ENCODE measurements at places on chromosomes 4 and X. TPM values are rescaled to one million over a fixed set of nuclear protein-coding genes. Genes with fewer than 3 reads are reported as not detected.

GRCh38 chr4:46999566-46999965, 6.2 kb upstream of the GABRA4 start:
- no peak for DNase-seq
- H3K4me1 ChIP-seq: peaks cover 3% of the 10 kb centered on the region
- no peaks in the 10 kb centered on the region for H3K27me3 ChIP-seq
- peak overlapping the region; percentile 24 for H3K27ac ChIP-seq
- H3K36me3 ChIP-seq: no peaks in the 10 kb centered on the region

Gene PAGE2B
- not detected for total RNA-seq

Gene SYTL5
- 0.49 TPM for total RNA-seq

Gene PPP2R3B
- 101 TPM for total RNA-seq

Gene SMIM10L2A
- 0.53 TPM for total RNA-seq

- no peak for DNase-seq
- no peak overlapping the region for H3K4me3 ChIP-seq
- no peaks in the 10 kb centered on the region for H3K36me3 ChIP-seq
- no peaks in the 10 kb centered on the region for H3K27me3 ChIP-seq
These were observed 17.9 kb upstream of the VEGFC start for GRCh38 chr4:176810481-176811249.

DNA sequence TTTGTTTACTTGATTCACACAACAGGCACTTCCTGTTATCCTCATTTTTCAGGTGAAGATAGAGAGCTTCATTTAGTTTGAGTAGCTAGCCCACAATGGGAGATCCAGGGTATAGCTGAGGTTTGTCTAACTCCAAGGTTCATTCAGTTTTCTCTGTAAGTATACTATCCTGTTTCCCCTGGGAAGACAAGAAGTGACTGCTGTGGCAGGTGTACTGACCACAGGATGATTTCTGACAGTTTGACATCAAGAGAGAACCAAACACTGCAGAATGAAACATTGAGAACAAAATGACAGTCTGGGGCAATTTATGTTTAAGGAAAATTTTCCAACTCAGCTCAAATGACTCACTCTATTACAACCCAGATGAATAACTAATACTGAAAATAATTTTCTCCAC, 958.0 kb downstream of the STPG2 start:
- no peaks in the 10 kb centered on the region for H3K4me1 ChIP-seq
- no peak for DNase-seq
- H3K27me3 ChIP-seq: no peaks in the 10 kb centered on the region
- H3K4me3 ChIP-seq: no peak overlapping the region
- H3K36me3 ChIP-seq: no peaks in the 10 kb centered on the region

- DNase-seq: no peak
- H3K4me1 ChIP-seq: no peaks in the 10 kb centered on the region
- H3K27ac ChIP-seq: no peak overlapping the region
- H3K4me3 ChIP-seq: no peak overlapping the region
- H3K36me3 ChIP-seq: no peaks in the 10 kb centered on the region
- no peaks in the 10 kb centered on the region for H3K27me3 ChIP-seq
These were observed 19.8 kb upstream of the HSFX4 start for GRCh38 chrX:149909324-149910177.

DNA sequence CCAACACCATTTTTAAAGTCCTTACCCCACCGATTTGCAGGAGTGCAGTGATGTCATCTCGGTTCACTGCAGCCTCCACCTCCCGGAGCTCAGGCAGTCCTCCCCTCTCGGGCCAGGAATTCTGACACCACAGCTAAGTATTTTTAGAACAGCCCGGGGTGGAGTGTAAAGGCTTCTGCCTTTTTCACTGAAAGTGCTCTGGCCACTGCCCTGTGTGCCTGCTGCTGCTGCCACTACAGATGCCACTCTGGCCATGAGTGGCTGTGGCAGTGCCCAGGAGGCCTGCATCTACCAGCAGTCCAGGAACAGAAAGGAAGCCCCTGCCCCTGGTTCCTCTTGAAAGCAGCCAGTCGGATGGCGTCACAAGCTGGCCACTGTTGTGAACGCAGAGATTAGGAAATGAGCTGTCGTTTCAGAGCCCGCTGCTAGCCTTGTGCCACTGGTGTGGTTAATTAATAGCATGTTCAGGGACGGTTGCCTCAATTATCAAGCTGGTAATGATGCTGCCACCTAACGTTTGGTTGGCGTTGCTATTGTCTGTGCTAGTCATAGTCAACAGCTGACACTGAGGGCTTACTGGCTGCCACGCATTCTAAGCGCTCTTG, 23.6 kb upstream of the TBC1D14 start:
- peaks cover 8% of the 10 kb centered on the region for H3K36me3 ChIP-seq
- DNase-seq: peak; percentile 63

Data from heart left ventricle (tissue), 16 donors.